ENCODE measurements at places on chromosomes 4 and X. TPM values are rescaled to one million over a fixed set of nuclear protein-coding genes. Genes with fewer than 3 reads are reported as not detected.

Gene GAB1
- 45.0 TPM for total RNA-seq

Gene NFKB1
- total RNA-seq = 30.9 TPM

Gene CRMP1
- 16.5 TPM for total RNA-seq

Gene NKRF
- total RNA-seq = 11.0 TPM
